GM23248 (cell line): ENCODE measurements at places on chromosomes 1 and 21. TPM values are rescaled to one million over a fixed set of nuclear protein-coding genes. Genes with fewer than 3 reads are reported as not detected.

DNA sequence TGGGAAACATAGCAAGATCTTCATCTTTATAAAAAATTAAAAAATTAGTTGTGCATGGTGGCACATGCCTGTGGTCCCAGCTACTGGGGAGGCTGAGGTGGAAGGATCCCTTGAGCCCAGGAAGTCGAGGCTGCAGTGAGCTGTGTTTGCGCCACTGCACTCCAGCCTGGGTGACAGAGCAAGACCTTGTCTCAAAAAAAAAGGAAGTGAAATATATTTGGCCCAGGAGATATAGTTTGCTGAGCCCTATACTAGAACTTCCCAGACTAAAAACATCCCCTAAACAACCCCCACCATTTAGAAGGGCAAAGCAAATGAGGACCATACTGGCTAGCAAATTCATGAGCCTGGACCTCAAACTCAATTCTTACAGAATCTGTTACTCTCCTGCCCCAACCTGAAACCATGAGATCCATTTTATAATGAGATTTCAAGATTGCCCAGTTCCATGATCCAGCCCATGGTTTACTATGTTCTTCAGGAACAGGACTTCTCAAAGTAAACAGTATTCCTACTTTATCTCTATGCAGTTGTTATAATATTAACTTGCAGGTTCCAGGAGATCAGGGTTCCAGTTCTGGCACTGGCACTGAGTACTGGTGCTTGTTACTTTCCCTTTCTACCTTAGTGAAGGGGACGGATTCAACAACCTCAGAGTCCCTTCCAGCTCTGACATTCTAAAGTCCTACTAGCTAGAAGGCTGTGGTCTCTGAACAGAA is 48.9 kb upstream of the TADA1 start:
- no peak for DNase-seq
- no peaks in the 10 kb centered on the region for H3K4me1 ChIP-seq

DNA sequence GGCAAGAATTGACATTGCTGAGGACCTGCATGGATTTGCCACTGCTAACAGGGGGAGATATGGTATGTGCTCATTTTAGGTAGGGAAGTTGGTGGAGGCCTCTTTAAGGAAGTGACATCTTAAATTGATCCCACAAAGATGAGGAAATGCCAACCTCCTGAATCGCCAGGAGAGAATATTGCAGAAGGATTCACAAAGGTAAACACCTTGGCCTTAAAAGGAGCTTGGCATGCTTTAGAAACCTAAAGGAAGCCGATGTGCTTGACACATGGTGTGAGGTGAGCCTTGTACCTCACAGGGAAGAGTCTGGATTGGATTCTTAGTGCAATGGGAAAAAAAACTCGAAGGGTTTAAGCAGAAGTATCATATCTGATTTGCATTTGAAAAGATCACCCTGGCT is 470.5 kb upstream of the DAB1 start:
- no peaks in the 10 kb centered on the region for H3K27me3 ChIP-seq
- H3K4me3 ChIP-seq: no peak overlapping the region
- no peaks in the 10 kb centered on the region for H3K4me1 ChIP-seq
- DNase-seq: no peak
- no peaks in the 10 kb centered on the region for H3K36me3 ChIP-seq

The TTC39A gene
- not detected in 2 replicates for total RNA-seq

DNA sequence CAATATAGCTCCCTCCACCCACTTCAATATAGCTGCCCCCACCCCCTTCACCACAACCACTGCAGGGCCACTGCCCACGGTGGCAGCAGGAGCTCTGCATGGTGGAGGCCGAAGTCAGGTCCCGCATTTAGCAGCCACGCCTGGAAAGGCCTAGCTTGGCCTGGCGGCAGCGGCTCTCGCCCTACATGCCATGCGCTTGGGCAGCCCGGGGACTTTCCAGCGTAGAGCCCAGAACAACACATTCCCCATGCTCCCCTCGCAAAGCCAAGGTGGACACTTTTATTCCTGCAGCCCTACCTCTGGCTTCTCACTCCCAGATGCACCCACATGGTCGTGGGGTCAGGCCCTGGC is 37.1 kb downstream of the LHX4 start:
- no peak overlapping the region for H3K27ac ChIP-seq
- no peaks in the 10 kb centered on the region for H3K36me3 ChIP-seq
- no peak overlapping the region for H3K4me3 ChIP-seq
- DNase-seq: no peak

GRCh38 chr1:47189844-47190508 is at the start of gene PDZK1IP1:
Gene PDZK1IP1, minus strand, starts transcription at chr1:47190036. Its CDS starts 104 bp downstream, at chr1:47189932.
- H3K27ac ChIP-seq: no peak within 1 kb of the TSS
- no peaks in the 10 kb centered on the region for H3K36me3 ChIP-seq
- no peaks in the 10 kb centered on the region for H3K27me3 ChIP-seq
- H3K4me3 ChIP-seq: no peak within 1 kb of the TSS

- H3K36me3 ChIP-seq: no peaks in the 10 kb centered on the region
- no peak overlapping the region for H3K27ac ChIP-seq
- H3K4me1 ChIP-seq: peaks cover 11% of the 10 kb centered on the region
- no peaks in the 10 kb centered on the region for H3K27me3 ChIP-seq
Measured at GRCh38 chr21:21187579-21187978, 189.4 kb downstream of the NCAM2 start.

The OR2M3 gene
- not detected in 2 replicates for total RNA-seq

- H3K27ac ChIP-seq: no peak overlapping the region
- H3K27me3 ChIP-seq: peaks cover 4% of the 10 kb centered on the region; the same call in 1 of the 2 replicates
- no peak for DNase-seq
- H3K4me3 ChIP-seq: no peak overlapping the region
- no peaks in the 10 kb centered on the region for H3K36me3 ChIP-seq
- H3K4me1 ChIP-seq: no peaks in the 10 kb centered on the region
Measured at GRCh38 chr1:86594284-86594770, 47.4 kb downstream of the CLCA4 start.

DNA sequence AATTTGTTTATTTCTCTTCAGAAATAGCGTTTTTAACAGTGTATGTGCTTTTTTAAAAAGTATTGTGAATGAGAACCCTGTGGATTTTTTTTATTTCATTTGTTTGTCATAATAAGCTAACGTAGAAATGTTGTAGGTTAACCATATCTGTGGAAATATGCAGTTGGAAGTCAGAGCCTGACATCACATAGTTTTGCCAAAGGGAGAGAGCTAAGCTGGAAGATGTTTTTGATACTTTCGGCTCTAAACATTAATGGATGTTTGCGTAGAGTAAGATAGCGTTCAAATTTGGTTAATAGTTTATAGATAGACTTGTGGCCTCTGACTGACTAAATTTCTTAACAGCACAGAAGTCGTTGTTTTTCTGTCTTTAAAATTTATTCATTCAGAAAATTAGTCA is 47.4 kb upstream of the ANGPTL1 start:
- H3K27ac ChIP-seq: no peak overlapping the region
- no peak for DNase-seq
- H3K36me3 ChIP-seq: peaks cover 22% of the 10 kb centered on the region
- H3K4me1 ChIP-seq: no peaks in the 10 kb centered on the region
- no peaks in the 10 kb centered on the region for H3K27me3 ChIP-seq

The PDE4B gene
- total RNA-seq: 36.2 and 36.7 TPM in 2 replicates

DNA sequence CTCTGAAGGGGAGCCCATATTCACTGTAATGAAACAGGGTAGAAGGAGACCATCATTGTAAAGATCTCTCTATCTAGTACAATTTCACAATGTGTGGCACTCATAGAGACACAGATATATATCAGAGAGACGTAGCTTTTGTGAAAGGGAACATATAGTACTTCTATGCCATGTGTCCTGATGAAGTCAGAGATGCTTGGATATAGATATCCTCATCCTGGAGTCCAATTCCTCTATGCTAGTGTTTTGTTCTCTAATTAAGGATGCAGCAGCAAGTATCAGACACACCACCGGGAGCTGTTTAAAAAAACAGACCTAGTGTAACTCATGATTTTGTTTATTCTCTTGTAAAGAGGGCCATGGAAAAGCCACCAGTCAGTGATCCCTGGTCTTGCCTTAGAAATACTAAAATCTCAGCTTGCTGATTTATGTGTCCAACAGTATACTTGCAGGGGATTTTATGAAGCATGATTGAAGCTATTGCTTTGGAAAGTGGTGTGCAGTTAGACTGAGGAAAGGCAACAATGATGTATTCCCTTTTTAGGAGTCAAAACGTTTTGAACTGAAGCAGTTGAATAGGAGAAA is 2.5 kb downstream of the NCAM2 start:
- no peaks in the 10 kb centered on the region for H3K36me3 ChIP-seq
- H3K27ac ChIP-seq: no peak overlapping the region
- no peaks in the 10 kb centered on the region for H3K4me1 ChIP-seq
- no peak for DNase-seq
- no peaks in the 10 kb centered on the region; the same call in 1 of the 2 replicates for H3K27me3 ChIP-seq

The LRRC3 gene
- total RNA-seq: 0.32 and 0.38 TPM in 2 replicates

DNA sequence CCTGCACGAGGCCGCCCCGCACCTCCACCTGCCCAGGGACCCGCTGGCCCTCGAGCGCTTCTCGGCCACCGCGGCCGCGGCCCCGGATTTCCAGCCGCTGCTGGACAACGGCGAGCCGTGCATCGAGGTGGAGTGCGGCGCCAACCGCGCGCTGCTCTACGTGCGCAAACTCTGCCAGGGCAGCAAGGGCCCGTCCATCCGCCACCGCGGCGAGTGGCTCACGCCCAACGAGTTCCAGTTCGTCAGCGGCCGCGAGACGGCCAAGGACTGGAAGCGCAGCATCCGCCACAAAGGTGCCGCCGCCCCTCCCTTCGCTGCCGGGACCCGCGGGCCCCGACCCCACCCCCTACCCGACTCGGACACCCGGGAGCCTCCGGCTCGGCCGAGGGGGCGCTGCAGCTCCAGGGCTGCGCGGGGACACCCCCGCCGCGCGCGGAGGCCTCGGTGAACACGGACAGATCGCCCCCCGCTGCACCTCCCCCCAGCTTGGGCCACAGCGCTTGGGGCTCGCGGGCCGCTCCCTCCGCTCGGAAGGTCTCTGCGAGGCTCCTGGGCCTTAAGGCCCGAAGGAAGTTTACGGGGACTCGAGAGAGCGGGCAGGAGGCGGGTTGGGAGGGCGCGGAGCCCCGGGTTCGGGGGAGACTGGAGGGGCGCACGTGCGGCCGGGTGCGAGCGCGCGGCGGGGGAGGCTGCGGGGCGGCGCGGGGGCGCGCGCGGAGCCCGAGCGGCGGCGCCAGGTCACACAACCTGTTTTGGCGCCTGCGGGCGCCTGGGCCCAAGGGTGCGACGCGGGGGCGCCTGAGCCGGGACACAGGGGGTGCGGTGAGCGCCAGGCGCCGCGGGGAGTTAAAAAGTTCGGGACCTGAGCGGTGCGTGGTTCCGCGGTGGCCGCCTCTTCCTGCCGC is 1.2 kb downstream of the SAMD11 start:
- H3K4me3 ChIP-seq: peak overlapping the region; percentile 78
- peaks cover 10% of the 10 kb centered on the region for H3K4me1 ChIP-seq
- no peaks in the 10 kb centered on the region for H3K27me3 ChIP-seq
- no peaks in the 10 kb centered on the region for H3K36me3 ChIP-seq

- no peak overlapping the region for H3K27ac ChIP-seq
- DNase-seq: peak; percentile 68
- H3K4me1 ChIP-seq: no peaks in the 10 kb centered on the region
- H3K4me3 ChIP-seq: no peak overlapping the region
- peaks cover 41% of the 10 kb centered on the region for H3K27me3 ChIP-seq
Measured at GRCh38 chr1:111399792-111400610, 27.5 kb downstream of the OVGP1 start.

The PTPN7 gene
- total RNA-seq: not detected in 2 replicates
